ENCODE measurements at places on chromosomes 5 and 9.

GRCh38 chr5:135304352-135305221, 94.4 kb downstream of the MACROH2A1 start:
- no peak for DNase-seq

GRCh38 chr5:132872788-132873118, 715 bp upstream of the LEAP2 start:
- no peak for DNase-seq

DNA sequence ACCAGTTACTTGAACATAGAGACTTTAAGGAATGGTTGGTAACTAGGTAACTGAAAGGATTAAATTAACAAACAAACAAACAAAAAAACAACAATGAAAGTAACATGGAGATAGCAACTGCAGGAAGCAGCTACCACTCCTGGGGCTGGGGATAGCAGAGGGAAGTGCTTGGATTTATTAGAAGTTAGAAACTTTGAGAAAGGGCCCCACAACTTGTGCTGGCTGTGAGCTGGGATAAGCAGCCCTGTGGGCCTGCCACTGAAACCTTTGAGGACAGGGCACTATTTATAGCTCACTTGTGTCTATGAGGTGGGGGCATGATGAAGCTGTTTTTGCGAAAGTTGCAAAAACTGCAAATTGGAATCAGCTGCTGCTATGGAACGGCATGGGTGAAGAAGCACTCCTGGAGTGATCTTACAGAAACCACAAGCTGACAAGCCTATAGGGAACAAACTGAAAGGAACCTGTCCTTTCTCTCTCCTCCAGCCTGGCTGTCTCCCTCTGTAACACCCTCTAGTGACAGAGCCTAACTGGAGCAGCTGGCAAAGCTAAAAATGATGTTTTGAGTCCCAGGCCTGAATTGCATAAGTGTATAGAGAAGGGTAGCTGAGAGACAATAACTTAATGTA, 91.4 kb upstream of the RANBP6 start:
- no peak for DNase-seq

DNA sequence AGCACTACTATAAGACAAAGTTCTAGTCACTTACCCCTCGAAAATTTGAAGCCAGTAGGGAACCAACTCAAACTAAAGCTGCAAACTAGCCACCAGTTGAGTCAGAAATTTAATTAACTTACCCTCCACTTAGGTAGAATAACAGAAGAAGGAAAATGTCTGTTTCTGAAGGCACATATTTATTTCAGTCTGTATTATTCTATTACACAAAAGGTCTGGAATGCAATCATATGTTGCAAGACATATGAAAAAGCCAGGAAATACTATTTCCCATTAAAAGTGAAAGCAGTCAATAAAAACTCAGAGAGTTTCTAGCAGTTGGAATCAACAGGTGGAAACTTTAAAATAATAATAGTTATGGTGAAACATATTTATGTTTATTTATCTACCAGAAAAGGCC, 79.2 kb upstream of the SLCO4C1 start:
- no peak for DNase-seq

GRCh38 chr9:136264031-136264430, 18.4 kb upstream of the QSOX2 start:
- DNase-seq, result no peak

DNA sequence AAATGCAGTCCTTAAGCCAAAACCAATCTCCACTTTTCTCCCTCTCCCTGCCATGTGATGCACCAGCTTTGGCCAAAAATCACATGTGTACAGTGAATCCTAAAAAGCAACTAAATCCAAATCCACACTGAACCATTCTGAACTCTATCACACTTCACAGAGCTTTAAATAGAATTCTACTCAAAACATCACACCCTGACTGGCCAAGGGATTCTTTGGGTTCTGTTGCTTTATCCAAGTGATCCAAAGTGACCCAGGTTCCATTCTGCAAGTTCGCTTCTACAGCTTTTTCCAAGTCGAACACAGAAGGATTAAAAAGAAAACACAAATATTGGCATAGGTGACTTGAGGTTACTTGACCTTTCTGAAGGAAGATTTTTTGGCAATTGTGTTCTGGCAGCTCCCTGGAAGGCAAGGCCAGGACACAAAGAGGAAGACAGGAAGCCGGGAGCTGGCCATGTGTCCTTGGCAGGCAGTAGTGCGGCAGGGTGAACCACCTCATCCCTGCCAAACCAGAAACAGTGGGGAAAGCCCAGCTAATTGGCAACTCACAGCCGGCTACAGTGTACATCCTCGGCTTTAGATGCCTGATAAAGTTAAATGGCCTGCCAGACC, 115.0 kb downstream of the NFIB start:
- no peak for DNase-seq

- DNase-seq, result no peak
Measured at GRCh38 chr5:102931085-102931725, 176.1 kb downstream of the PAM start.

GRCh38 chr9:129282731-129283211, 104.7 kb upstream of the IER5L start:
- no peak for DNase-seq

GRCh38 chr5:168747987-168748777, 169.0 kb upstream of the PANK3 start:
- peak; percentile 7 for DNase-seq

GRCh38 chr9:2663461-2664173, 42.0 kb downstream of the VLDLR start:
- no peak for DNase-seq

DNA sequence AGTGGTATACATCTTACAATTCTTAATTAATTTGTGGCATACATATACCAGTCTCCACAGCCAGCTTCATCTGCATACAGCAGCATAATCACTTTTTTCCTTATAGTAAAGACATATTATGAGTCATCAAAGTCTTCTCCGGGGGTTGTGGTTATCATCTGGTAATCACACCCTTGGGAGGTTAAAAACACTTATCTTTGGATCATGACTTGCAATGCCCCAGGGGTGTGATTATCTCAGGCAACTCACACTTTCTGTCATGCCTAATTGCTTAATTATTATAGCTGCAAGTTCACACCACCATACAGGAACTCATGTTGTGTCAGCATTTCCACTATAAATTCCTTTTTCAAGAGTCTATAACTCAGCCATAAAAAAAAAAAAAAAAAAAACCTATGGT, 218.4 kb downstream of the ANXA1 start:
- DNase-seq, result no peak

DNA sequence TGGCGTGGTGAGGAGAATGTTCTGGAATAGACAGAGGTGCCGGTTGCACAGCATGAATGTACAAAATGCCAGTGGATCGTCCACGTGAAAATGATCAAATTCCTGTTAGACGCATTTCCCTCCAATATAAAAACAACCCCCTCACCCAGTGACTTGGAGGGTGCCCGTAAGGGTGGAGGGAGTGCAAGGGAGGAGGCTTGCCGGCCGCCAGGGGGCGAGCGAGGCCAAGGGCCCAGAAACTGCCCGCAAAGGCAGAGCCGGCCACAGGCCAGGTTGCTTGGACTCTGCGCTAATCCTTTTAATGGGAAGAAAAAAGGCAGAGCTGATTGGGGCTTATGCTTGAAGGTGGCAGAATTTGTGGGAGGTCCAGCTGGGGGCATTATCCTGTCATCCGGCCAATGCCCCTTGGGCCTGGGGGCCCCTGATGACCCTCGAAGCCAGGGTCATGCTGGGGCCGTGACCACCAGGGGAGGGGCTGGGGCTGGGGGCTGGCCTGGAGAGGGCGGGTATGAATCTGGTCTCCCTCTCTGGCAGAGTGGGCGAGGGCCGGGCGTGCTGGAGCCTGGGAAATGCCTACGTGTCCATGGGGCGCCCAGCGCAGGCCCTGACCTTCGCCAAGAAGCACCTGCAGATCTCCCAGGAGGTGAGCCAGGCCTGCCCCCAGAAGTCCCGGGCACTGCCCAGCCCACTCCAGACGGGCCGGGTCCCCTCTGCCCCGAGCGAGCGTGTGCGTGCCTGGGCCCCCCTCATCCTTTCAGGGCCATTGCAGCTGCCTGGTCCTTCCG, 12.0 kb downstream of the GPSM1 start:
- DNase-seq, result peak; percentile 69

GRCh38 chr9:19028835-19029451, 4.1 kb downstream of the SAXO1 start:
- peak; percentile 20 for DNase-seq

DNA sequence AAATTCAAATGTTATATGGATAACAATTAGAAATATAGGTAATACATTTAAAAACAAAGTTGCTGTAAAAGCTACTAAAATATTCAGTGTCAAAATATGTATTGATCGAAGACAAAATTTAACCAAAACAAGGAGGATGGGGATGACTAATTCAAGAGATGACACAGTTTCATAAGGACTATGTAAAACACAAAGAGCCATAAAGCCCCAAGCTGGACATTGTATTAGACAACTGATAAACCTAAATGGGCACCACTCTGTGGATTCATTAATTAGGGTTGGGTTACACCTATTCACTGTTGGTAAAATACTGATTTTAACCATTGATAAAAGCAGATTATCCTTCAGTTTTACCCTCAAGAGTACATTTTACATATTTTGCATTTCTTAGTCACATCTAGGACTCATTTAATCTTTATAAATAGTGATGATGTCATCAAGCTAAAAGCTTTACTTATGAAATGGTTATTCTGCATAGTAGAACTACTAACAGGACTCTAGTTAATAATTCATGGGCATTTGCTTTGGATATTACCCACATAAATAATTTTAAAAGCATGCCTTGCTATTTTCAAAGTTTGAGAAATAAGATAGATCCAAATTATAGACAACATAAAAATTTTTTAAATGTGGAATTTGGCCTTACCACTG, 13.7 kb downstream of the TUT7 start:
- DNase-seq, result no peak

GRCh38 chr9:1271786-1272185, 221.6 kb downstream of the DMRT2 start:
- DNase-seq, result no peak

DNA sequence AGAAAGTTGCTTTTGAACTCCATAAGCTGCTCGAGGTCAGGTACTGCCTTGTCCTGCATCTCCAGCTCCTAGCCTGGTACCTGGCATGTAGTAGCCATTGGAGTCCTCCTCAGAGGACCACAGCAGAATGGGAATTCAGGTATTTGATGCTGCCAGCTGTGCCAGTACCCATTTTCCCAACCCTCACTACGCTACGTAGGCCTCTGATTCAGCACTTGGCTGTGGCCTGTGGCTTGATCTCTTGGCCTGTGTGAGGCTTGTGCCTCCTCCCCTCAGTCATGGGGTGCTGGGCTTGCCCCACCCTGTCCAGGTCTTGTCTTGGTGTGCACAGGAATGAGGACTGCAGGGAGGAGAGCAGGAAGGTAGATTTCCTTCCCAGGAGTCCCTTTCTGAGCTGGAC, 11.8 kb downstream of the OTULIN start:
- DNase-seq, result no peak

GRCh38 chr5:2560435-2560834, 191.0 kb downstream of the IRX2 start:
- DNase-seq, result no peak

- no peak for DNase-seq
Measured at GRCh38 chr5:181203093-181203711, 1.8 kb downstream of the TRIM7 start.

DNA sequence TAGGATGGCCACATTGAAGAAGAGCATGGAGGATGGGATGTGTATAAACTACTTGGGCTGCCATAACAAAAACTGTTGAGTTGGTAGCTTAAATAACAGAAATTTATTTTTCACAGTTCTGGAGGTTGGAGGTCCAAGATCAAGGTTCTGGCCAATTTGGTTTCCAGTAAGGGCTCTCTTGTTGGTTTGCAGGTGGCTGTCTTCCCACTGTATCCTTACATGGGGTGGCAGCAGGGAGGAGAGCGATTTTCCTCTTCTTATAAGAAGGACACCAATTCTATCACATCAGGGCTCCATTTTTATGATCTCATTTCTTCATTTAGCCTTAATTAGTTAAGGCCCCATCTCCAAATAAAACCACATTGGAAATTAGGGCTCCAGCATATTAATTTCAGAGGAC, 465.7 kb downstream of the GADD45G start:
- no peak for DNase-seq

DNA sequence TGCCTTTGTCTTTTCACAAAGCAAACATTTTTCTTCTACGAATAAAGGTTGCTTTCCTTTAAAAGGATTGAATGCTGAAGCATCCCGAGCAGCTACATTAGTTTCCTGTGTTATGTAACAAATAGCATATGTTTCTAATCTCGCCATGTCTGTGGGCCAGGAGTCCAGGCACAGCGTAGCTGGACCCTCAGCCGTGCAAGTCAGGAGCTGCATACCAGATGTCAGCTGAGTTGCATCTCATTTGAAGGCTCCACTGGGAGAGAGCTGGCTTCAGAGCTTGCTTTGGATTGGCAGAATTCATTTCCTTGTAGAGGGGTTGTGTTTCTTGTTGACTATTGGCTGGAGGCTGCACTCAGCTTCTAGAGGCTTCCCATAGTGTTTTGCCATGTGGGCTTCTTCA, 16.0 kb upstream of the GOLPH3 start:
- no peak for DNase-seq

- no peak for DNase-seq
Measured at GRCh38 chr5:98110282-98110691, 663.2 kb upstream of the RGMB start.

- peak; percentile 94 for DNase-seq
Measured at GRCh38 chr5:137754188-137754960, at the start of gene HNRNPA0. TSS of gene HNRNPA0 (minus strand) at chr5:137754363. CDS start at chr5:137754066, 297 bp downstream.
